ENCODE measurements at places on chromosomes 13 and 19. TPM values are rescaled to one million over a fixed set of nuclear protein-coding genes. Genes with fewer than 3 reads are reported as not detected.

DNA sequence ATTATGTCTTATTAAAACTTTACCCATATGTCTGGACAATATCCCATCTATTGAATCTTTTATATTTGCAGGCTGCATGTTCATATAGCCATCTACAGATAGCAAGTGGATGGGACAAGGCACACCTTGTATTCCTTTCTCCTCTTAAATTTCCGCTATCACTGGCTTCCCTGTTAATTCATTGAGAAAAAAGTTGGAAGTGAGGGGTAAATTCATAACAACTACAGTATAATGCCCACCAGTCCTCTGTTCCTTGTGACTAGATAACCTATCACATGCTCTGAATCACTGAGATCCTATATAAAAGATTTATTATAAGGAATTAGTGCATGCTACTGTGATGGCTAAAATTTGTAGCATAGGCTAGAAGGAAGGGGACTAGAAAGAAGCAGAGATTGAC, 1005.8 kb upstream of the ATXN8OS start:
- no peak overlapping the region for H3K4me3 ChIP-seq
- no peaks in the 10 kb centered on the region for H3K27me3 ChIP-seq
- H3K4me1 ChIP-seq = no peaks in the 10 kb centered on the region
- DNase-seq = no peak
- H3K36me3 ChIP-seq = no peaks in the 10 kb centered on the region
- H3K27ac ChIP-seq = no peak overlapping the region

GRCh38 chr19:9597027-9597426, 12.7 kb upstream of the ZNF121 start:
- H3K36me3 ChIP-seq = no peaks in the 10 kb centered on the region
- no peak overlapping the region for H3K27ac ChIP-seq
- no peaks in the 10 kb centered on the region for H3K4me1 ChIP-seq
- DNase-seq = no peak
- H3K4me3 ChIP-seq = no peak overlapping the region

The PEX11G gene
- 3.9 TPM for total RNA-seq

- H3K27ac ChIP-seq = no peak overlapping the region
- H3K36me3 ChIP-seq = no peaks in the 10 kb centered on the region
- no peaks in the 10 kb centered on the region for H3K27me3 ChIP-seq
- H3K4me3 ChIP-seq = no peak overlapping the region
These were observed 368.2 kb downstream of the COG6 start for GRCh38 chr13:40023595-40024203.

DNA sequence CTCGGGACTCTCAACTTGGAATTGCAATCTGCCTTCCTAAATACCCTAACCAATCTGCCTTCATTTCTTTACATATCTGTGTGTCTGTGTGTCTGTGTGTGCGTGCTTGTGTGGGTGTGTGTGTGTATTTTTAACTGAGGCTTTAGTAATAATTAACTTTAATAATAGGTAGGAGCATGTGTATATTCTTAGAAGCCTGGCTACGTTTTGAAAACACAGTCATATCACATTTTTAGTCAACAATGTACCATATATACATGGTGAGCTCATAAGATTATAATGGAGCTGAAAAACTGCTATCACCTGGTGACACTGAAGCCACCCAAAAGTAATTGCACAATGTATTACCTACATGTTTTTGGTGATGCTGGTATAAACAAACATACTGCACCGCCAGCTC, 65.4 kb upstream of the ATXN8OS start:
- H3K4me3 ChIP-seq = no peak overlapping the region
- no peaks in the 10 kb centered on the region for H3K27me3 ChIP-seq
- no peaks in the 10 kb centered on the region for H3K4me1 ChIP-seq
- no peak overlapping the region for H3K27ac ChIP-seq

- no peaks in the 10 kb centered on the region for H3K27me3 ChIP-seq
- H3K27ac ChIP-seq = peak overlapping the region; percentile 69
- H3K4me1 ChIP-seq = no peaks in the 10 kb centered on the region
These were observed 89.4 kb downstream of the DPF1 start for GRCh38 chr19:38134540-38135149.

GRCh38 chr13:86741762-86742285, 929.3 kb upstream of the SLITRK5 start:
- H3K4me3 ChIP-seq = no peak overlapping the region
- no peak for DNase-seq
- H3K27ac ChIP-seq = no peak overlapping the region
- no peaks in the 10 kb centered on the region for H3K4me1 ChIP-seq
- H3K36me3 ChIP-seq = no peaks in the 10 kb centered on the region

- no peaks in the 10 kb centered on the region for H3K4me1 ChIP-seq
- no peak overlapping the region for H3K4me3 ChIP-seq
- no peak for DNase-seq
- H3K27ac ChIP-seq = no peak overlapping the region
These were observed 30.8 kb downstream of the KLF2 start for GRCh38 chr19:16355293-16356043.

GRCh38 chr19:49553451-49554271, 25.9 kb downstream of the RCN3 start:
- H3K27me3 ChIP-seq = no peaks in the 10 kb centered on the region
- no peaks in the 10 kb centered on the region for H3K36me3 ChIP-seq
- H3K4me1 ChIP-seq = peaks cover 26% of the 10 kb centered on the region
- H3K4me3 ChIP-seq = peak overlapping the region; percentile 0
- peak overlapping the region; percentile 97 for H3K27ac ChIP-seq

GRCh38 chr19:32498648-32499200, 82.3 kb upstream of the PDCD5 start:
- H3K27me3 ChIP-seq = no peaks in the 10 kb centered on the region
- H3K4me1 ChIP-seq = peaks cover 13% of the 10 kb centered on the region
- no peaks in the 10 kb centered on the region for H3K36me3 ChIP-seq
- no peak for DNase-seq
- H3K27ac ChIP-seq = no peak overlapping the region

- no peaks in the 10 kb centered on the region for H3K4me1 ChIP-seq
- H3K4me3 ChIP-seq = no peak overlapping the region
These were observed 26.4 kb upstream of the VSTM2B start for GRCh38 chr19:29499261-29499920.

The MED25 gene
- 102 TPM for total RNA-seq

DNA sequence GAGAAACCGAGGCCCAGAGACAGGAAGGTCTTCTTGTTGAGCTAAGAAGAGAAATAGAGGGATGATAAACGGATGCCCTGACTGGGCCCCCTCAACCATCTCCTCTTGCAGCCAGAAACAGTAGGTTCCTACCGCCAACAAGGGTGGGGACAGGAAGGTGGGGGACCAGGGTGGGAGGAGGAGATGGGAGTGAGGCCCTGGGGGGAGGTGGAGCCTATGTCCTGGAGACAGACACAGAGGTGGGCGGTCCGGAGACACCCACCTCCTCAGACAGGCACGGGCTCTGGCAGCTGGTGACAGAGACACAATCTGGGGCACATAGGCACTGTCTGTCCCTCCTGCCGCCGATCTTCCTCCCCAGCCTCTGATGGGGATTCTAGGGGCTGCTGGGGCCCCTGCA, 16.9 kb downstream of the GADD45B start:
- DNase-seq = no peak
- no peaks in the 10 kb centered on the region for H3K27me3 ChIP-seq
- H3K27ac ChIP-seq = peak overlapping the region; percentile 45
- H3K4me1 ChIP-seq = peaks cover 29% of the 10 kb centered on the region
- no peaks in the 10 kb centered on the region for H3K36me3 ChIP-seq

The VSTM1 gene
- not detected for total RNA-seq

The SLC1A5 gene
- 512 TPM for total RNA-seq

The GPR4 gene
- not detected for total RNA-seq

- no peak overlapping the region for H3K27ac ChIP-seq
- no peaks in the 10 kb centered on the region for H3K36me3 ChIP-seq
- DNase-seq = no peak
- H3K4me3 ChIP-seq = no peak overlapping the region
These were observed 751.7 kb downstream of the DACH1 start for GRCh38 chr13:71115301-71115700.

The RDH8 gene
- total RNA-seq = not detected

DNA sequence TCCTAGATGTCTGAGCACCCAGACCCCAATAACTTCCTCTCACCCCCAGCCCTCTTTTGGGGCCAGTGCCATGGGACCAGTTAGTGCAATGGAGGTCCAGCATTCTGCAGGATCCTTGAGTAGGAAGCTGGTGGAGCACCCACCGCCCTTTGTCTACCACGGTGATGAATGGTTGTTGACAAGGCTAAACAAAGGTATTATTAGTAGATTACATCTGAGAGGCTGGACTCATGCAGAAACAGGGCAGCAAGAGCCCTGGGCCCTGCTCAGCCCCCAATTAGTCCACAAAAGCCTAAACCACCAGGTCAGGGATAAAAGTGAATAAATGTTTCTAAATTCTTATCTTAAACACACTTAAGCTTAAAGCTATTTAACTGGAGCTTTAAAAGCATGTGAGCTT, 196.5 kb upstream of the TSHZ3 start:
- H3K27ac ChIP-seq = no peak overlapping the region
- H3K4me3 ChIP-seq = no peak overlapping the region
- no peaks in the 10 kb centered on the region for H3K27me3 ChIP-seq
- H3K36me3 ChIP-seq = no peaks in the 10 kb centered on the region
- DNase-seq = no peak

DNA sequence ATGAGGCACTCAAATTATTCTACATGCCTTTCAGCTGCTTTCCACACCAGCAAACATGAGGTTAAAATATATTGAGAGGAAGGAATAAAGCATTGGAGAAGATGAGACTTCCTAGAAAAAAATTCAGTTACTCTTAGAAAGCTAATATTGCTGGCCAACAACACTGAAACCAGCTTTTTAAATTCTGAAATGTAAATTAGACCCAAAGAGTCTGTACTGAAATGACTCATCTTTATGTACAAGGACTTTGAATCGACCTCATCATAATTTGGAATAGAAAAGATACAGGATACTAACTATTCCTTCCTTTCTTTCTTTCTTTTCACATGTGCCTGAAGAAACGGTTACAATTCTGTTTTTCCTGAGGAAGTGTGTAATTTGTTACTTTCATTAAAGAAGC, 6.5 kb upstream of the HSPH1 start:
- no peaks in the 10 kb centered on the region for H3K27me3 ChIP-seq
- no peak overlapping the region for H3K4me3 ChIP-seq
- no peaks in the 10 kb centered on the region for H3K36me3 ChIP-seq
- H3K27ac ChIP-seq = no peak overlapping the region

GRCh38 chr13:79679334-79679733, 198.4 kb downstream of the NDFIP2 start:
- no peak overlapping the region for H3K27ac ChIP-seq
- no peaks in the 10 kb centered on the region for H3K36me3 ChIP-seq
- no peaks in the 10 kb centered on the region for H3K27me3 ChIP-seq

GRCh38 chr19:47545061-47545948, 27.6 kb downstream of the ZNF541 start:
- H3K4me1 ChIP-seq = no peaks in the 10 kb centered on the region
- no peaks in the 10 kb centered on the region for H3K27me3 ChIP-seq
- no peak overlapping the region for H3K4me3 ChIP-seq
- no peak for DNase-seq
- H3K36me3 ChIP-seq = no peaks in the 10 kb centered on the region
- no peak overlapping the region for H3K27ac ChIP-seq

DNA sequence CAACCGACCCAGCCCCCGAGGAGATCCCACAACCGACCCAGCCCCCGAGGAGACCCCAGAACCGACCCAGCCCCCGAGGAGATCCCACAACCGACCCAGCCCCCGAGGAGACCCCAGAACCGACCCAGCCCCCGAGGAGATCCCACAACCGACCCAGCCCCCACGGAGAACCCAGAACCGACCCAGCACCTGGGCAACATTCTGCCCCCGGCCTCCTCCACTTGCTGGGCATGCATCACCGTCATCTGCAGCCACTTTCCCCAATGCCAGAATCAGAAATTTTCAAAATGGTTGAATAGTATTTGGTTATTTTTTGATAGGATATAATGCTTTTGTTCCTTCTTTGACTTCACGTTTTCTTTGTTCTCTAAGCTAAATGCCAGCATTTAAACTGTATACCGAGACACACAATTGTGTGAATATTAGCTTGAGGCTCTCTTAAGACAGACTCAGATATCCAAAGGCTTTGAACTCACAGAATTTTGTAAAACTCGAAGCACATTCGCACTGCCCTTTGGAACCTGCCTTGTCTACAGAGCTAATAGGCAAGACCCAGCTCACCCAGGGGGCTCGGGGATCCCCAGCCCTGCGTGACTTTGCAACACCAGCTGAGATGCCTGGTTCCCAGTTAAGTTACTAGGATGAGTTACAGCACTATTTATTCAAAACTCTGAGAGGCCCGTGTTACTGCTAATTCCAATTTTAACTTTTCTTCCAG, 15.5 kb upstream of the RASA3 start:
- H3K4me1 ChIP-seq = no peaks in the 10 kb centered on the region
- no peak overlapping the region for H3K27ac ChIP-seq
- no peaks in the 10 kb centered on the region for H3K27me3 ChIP-seq
- DNase-seq = no peak

GRCh38 chr19:40733149-40733548, 16.2 kb downstream of the ITPKC start:
- peaks cover 18% of the 10 kb centered on the region for H3K36me3 ChIP-seq
- no peaks in the 10 kb centered on the region for H3K27me3 ChIP-seq
- no peak for DNase-seq
- no peaks in the 10 kb centered on the region for H3K4me1 ChIP-seq

GRCh38 chr19:42273407-42274064, 4.5 kb downstream of the CIC start:
- H3K4me1 ChIP-seq = peaks cover 10% of the 10 kb centered on the region
- no peaks in the 10 kb centered on the region for H3K27me3 ChIP-seq
- DNase-seq = no peak
- no peak overlapping the region for H3K27ac ChIP-seq

- no peak overlapping the region for H3K27ac ChIP-seq
- H3K36me3 ChIP-seq = no peaks in the 10 kb centered on the region
- H3K4me1 ChIP-seq = peaks cover 5% of the 10 kb centered on the region
- no peak for DNase-seq
- H3K4me3 ChIP-seq = no peak overlapping the region
- H3K27me3 ChIP-seq = no peaks in the 10 kb centered on the region
These were observed 59.1 kb upstream of the RNF113B start for GRCh38 chr13:98236197-98236596.

The FRY gene
- total RNA-seq = 118 TPM

GRCh38 chr13:73390100-73390499, 331.3 kb downstream of the KLF5 start:
- no peaks in the 10 kb centered on the region for H3K27me3 ChIP-seq
- DNase-seq = no peak
- no peaks in the 10 kb centered on the region for H3K4me1 ChIP-seq
- H3K4me3 ChIP-seq = no peak overlapping the region
- no peaks in the 10 kb centered on the region for H3K36me3 ChIP-seq
